ENCODE measurements at places on chromosomes 6 and 20.

- no peak for DNase-seq
Observed at GRCh38 chr6:22145823-22146677, 150.8 kb downstream of the PRL start.

DNA sequence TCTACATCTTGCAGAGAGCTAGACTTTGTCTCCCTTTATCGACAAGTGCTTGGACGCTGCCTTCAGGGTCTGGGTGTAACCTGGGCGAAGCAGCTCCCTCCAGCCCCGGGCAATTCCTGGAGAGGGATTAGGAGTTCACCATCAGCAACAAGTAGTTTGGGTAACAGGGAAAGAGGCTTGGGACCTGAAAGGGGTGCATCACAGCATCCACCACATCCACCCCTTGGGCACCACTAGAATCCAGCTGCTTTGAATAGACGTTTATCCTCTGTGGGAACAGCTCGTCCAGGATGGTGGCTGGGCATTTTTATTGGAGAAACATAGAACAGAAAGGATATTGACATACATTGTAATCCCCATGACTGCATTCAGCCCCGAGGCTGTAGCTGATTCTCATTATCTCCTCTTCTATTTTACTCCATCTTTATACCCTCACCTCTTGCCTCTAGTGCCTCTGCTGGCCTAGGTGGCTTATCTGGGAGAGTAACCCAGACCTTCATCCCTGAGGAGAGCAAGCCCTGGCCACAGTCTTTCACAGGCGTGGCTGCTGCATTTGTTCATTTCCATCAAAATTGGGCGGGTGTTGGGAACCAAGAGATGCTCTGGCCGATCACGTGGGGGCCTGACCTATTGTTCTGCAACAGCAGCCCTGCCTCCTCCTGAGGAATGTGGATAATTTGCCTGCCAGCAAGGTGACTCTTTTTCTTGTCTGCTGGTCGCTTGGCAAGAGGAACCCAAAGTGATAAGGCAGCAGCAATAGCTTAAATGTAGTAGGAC is 109.2 kb upstream of the RALGAPA2 start:
- no peak for DNase-seq

DNA sequence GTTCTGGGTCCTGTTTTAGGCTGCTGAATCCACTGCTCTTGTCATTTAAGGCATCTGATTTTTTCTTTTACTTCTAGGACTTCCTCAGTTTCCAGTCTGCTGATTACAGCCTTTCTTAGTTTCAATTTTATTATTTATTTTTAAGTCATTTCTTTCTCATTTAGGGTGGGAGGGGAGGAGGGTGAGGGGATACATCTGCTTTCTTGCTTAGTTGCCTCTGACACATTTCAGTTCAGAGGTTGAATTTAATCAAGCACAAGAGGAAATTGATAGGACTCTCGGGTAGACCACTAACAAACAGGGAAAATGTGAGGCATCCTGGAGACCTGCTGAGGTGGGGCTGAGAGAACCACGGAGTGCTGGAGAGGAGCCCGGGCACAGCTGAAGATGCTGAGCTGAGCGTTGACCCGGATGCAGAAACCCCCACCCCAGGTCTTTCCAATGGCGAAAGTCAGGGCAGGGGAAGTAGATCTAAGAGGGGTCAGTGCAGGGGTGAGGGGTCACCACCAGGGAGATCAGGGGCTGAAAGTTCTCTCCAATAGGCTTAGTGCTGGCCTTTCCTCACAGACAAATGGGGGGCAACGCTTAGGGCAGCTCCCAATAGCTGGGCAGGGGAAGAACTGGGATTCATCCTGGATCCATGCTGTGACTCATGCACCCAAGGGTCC is 7.6 kb upstream of the TREML2 start:
- no peak for DNase-seq

DNA sequence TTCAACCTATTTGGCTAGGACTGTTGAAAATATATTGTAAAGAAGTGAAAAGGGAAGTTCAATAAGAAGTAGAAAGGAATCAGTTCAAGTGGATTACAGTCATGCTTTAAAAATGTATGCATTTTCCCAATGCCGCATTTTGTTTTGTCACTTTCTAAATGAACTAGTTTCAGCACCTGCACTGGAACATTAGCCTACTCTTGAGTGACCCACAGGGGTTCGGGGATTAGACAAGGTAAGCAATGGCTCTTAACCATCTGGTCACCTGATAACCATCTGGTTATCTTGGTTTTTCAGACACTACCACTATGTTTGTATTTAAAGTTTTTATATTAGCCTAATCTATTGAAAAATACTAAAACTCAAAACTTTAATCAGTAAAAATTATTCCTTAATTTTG is 97.6 kb downstream of the CD164 start:
- no peak for DNase-seq

GRCh38 chr6:146595972-146596731 is 2.6 kb upstream of the ADGB start:
- no peak for DNase-seq

- DNase-seq: no peak
Observed at GRCh38 chr6:168128006-168128630, 49.1 kb upstream of the FRMD1 start.

DNA sequence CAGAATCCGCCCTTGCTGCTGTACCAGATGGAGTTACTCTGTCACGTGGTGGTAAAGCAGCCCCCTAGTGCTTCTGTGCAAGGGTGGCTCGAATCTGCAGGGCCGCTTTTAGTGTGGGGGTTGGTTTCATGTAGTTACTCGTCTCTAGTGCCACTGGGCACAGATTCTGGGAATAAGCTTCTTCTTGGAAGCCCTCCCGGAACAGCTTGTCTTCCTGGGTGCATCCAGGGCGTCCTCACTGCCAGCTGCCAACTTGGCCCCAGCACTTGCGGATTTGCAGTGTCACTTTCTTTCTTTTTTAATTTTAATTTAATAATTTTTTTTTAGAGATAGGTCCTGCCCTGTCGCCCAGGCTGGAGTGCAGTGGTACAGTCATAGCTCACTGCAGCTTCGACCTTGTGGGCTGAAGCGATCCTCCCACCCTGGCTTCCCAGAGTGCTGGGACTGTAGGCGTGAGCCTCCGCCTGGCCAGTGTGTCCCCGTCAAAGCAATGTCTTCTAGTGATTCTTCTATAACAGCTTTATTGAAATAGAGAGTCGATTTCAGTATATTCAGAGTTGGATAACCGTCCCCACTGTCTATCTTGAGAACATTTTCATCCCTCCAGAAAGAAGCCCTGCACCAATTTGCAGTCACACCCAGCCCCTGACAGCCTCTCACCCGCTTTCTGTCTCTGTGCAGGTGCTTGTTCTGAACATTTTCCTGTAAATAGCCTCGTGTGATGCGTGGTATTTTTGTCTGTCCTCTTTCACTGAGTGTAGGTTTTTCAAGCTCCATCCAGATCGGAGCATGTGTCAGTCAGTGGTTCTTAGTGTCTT is 25.9 kb downstream of the PYGB start:
- no peak for DNase-seq

- DNase-seq: no peak
Observed at GRCh38 chr6:106037060-106037459, 49.1 kb upstream of the PRDM1 start.

- DNase-seq: no peak
Observed at GRCh38 chr6:146154197-146154596, 125.3 kb downstream of the GRM1 start.

- no peak for DNase-seq
Observed at GRCh38 chr20:45343532-45344167, 4.6 kb downstream of the SDC4 start.

DNA sequence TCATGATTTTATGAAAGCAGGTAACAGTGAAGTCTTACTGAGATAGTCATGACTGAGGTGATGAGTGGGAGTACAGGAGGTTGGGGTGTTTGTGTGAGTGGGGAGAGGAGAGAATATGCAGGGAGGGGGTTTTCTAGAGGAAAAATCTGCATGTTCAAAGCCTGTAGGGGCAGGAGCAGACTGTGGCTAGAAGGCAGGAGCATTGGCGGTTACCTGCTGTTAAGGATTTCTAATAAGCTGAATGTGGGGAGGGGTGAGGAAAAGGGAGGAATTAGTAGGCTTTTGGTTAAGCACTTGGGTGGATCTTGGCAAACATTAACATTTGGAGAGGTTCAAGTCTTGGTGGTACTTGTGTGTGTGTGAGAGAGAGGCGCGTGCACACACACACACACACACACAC is 70.8 kb downstream of the EYA4 start:
- DNase-seq: no peak

DNA sequence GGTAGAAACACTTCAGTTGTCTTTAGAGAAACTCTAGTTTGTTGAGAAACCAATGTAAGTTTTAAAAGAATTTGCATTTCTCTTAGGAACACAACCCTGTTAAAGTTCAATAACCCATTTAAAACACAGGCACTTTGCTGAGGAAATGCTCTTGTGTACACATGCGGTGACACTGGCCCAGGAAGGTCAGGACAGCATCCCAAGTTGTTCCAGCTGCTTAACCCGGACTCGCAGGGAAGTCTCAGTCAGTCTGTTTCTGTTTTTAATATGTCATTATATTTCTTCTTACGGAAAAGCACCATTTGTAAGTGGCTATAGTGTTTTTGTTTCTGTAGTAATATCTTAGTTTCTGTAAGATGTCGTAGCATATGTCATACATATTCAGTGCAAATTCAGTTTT is 36.9 kb downstream of the RIN2 start:
- no peak for DNase-seq

GRCh38 chr6:3315841-3316240 is 57.1 kb downstream of the PSMG4 start:
- DNase-seq: no peak

DNA sequence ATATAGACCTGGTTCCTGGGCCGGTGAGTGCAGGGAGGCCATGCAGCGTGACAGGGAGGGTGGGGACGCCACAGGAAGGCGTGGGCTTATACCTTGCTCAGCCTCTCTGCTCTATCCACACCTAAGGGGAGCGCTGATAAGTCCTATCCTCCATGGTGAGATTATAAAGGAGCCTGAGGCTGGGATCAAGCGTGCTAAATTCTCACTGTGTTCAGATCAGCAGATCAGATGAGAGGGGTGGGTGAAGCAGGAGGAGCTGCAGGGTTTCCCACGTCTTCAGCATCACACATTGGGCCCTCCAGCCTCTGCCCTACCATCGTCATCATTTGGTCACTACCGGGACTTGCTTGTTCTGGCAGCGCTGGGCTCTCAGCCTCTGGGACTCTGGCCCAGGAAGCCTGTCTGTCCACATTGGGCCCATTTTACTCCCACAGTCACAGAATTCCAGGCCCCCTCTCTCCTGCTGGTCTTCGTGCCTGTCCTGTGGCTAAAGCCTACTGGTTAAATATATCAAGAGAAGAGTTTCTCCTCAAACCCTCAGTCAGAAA is 29.1 kb upstream of the PDE10A start:
- no peak for DNase-seq

DNA sequence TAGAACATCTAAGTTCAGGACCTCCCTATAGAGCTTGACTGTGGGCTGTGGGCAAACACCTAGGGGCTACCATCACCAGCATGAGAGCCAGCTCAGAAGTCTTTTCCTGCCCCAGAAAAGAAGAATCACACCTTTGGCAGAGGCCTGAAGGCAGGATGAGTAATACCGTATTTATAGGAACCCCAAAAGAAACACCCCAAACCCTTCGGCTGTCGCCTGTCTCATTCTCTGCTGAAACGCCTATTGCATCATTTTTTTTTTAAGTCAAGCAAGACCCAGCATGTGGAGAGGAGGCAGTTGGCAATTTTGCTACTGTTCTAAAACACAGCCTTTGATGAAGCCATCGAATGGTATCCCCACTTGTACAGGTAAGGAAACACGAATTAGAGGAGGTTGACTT is 436.4 kb downstream of the TFAP2A start:
- no peak for DNase-seq

- DNase-seq: no peak
Observed at GRCh38 chr20:35849706-35850105, 77.9 kb downstream of the PHF20 start.

GRCh38 chr20:57880571-57880892 is 170.7 kb upstream of the PMEPA1 start:
- no peak for DNase-seq

DNA sequence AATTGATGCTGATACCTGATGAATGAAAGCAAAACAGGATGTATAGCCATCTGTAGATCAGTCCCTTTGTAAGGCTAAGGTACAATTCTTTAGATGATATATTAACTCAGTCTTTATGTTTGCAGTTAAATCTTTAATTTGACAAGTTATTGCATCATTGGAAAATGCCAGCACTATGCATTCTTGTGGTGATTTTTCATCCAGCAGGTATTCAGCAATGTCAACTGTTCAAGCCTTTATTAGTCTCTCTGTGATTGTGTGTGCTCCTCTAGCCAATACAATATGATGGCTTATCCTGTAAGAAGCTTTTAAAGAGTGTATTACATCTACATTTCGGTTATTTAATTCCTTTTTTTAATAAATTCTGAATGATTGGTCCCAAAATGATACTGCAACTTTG is 34.3 kb downstream of the HLA-DMB start:
- DNase-seq: no peak

GRCh38 chr6:145067430-145067829 is 667.9 kb downstream of the EPM2A start:
- DNase-seq: no peak

- no peak for DNase-seq
Observed at GRCh38 chr20:53763707-53764414, 170.2 kb upstream of the ZNF217 start.

- DNase-seq: no peak
Observed at GRCh38 chr20:44031781-44032582, 117.3 kb downstream of the TOX2 start.

DNA sequence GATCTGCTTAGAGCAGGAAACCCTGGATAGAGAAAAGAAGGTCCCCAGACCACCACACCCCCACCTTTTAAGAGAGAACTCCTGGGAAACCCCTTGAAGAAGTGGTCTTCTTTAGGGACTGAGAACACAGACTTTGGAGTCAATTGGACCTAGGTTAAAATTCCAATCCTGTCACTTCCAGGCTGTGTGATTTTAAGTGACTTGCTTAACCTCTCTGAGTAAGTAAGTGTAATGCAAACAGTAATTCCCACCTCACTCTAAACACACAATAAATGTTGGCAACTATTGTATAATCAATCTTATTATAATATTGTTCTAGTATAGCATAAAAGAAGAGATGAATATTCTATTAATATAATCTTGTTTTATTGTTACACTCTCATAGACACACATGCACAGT is 3.3 kb downstream of the TFEB start:
- no peak for DNase-seq

DNA sequence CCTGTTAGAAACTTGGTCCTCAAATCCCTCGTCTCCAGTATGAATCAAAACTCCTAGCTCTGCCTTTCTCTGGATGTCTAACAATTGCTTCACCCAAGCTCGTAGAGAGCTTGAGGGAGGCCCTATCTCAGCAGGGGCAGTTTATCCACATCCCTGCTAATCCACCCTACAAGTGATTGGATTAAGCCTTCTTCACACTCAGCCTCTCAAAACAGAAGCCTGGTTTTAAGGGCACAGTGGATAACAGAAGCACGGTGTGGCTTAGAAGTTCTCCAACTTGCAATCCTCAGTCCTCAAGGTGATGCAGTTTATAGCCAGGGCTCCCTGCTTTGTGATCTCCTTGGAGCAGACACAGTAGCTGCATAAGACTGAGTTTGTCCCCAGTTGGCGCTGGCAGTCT is 383.9 kb downstream of the KIF16B start:
- DNase-seq: no peak

DNA sequence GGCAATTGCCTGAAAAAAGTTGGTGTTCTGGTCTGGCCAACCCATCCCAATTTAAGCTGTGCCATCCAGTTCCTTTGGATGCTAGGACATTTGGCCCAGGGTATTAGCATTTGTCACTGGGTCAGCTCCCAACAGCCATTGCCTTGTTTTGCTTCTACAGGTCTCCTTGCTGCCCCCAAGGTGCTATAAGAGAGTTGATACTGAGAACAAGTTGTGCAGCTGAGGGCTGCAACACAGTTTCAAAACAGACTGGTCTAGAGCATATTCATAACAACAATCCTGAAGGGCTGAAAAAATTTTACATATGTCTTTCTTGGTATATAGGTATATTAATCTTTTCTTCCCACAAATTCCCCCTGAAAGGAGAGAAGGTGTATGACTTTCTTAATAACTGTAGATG is 61.0 kb downstream of the LYRM4 start:
- DNase-seq: no peak

Data from central memory CD4-positive, alpha-beta T cell (primary cell).